ENCODE measurements at places on chromosomes 2 and 18. TPM values are rescaled to one million over a fixed set of nuclear protein-coding genes. Genes with fewer than 3 reads are reported as not detected.

Gene KIF1A
- 33.1 TPM for total RNA-seq

DNA sequence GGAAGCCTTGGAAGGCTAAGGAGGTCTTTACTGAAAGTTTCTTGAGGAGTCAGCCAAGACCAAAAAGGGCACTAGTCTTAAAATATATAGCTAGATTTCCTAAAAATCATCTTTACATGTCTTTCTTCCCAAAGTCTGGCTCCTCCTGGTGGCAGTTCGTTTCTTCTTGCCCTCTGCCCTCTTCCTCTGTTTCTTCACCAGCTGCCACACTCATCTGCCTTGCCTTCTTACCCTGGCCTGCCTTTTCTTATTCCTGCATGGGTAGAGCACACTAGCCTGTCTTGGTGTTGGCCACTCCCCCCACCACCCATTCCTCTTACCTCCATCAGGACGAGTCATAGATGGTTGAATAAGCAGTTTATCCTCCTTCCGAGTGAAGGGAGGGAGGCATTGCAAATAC, 129.8 kb downstream of the RAPGEF4 start:
- no peak for DNase-seq

- no peak for DNase-seq
Observed at GRCh38 chr2:1839066-1839756, 94.9 kb upstream of the PXDN start.

GRCh38 chr2:228840113-228840742, 430.9 kb downstream of the PID1 start:
- DNase-seq, result no peak

DNA sequence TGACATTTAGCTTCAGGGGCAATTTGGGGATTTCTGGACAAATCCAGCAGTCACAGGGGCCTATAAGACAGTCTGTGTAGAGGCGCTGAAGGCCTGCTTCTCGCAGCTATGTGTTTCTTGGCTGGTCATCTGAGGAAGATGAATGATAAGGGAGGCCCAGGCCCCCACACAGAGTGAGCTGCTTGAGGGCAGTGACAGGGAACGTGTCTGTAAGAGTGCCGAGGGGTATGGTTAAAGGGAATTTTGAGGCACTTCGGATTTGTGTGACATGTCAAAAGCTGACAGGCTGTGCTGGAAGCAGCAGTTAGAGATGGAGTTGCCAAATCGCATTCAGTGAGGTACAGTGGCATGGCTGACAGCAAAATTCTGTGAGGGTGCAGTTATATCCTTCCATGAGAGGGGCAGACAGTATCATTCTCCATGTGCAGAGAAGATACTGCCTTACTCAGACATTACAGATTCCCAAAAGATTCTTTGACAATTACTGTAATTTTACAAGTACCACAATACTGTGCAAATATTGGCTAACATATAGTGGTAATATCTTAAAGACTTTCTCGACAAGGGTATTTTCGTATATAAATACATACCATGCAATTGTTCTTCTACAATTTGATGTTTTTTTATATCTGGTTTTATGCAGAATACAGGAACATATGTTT, 74.0 kb downstream of the CERS6 start:
- no peak for DNase-seq

DNA sequence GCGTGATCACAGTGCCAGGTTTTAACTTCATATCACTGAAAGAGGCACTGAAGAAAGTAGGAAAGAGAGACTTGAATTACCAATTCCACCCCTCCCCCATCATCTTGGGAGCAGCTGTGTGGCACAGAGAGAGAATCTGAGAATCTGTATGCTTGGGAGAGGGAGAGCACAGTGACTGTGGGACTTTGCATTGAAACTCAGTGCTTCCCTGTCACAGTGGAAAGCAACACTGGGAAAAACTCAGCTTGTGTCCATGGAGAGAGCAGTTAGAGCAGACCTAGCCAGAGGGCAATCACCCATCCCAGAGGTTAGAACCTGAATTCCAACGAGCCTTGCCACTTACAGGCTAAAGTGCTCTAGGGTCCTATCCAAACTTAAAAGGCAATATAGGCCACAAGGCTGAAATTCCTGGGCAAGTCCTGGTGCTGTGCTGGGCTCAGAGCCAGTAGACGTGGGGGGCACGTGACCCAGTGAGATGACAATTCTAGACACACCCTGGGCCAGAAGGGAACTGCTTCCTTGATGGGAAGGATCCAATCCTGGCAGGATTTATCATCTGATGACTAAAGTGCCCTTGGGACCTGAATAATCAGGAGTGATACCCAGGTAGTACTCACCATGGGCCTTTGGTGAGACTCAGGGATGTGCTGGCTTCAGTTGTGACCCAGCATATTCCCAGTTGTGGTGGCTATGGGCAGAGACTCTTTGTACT, 15.5 kb upstream of the ABCB11 start:
- no peak for DNase-seq

Gene ARHGEF33
- total RNA-seq, result 0.26 TPM

DNA sequence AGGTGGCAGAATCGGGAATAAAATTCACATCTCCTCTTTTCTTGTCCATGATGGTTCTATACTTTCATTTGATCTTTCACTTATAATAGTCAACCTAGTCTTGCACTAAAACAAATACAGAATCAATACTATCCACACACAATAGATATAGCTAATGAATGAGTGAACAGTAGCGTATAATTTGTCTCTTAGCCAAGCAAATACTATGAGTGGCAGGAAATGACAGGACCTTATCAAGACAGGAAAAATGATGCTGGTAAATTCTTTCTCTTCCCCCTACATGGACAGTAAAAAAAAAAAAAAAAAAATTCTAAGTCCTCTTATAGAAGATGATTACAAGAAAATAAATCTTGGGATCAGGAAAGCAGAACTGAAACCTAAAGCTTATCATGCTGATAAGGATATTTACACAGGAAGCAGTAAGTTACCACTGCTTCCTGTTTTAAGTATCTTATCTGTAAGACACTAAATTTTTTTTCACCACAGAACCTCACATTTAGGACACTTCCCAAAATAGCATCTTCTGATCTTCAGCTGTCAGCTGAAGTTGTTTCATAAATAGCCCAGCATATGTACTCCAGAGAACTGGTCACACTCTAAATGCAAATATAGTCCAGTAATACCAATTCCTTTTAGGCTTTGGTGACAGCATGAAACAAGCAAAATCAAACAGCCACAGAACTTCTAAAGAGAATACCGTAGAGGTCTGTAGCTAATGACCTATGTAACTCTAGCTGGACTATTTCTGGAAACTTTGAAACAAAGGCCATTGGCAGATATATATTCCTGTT, 27.0 kb downstream of the IRS1 start:
- no peak for DNase-seq

- DNase-seq, result no peak
Observed at GRCh38 chr18:28114472-28114871, 62.5 kb downstream of the CDH2 start.

Gene EN1
- total RNA-seq, result 0.37 TPM

DNA sequence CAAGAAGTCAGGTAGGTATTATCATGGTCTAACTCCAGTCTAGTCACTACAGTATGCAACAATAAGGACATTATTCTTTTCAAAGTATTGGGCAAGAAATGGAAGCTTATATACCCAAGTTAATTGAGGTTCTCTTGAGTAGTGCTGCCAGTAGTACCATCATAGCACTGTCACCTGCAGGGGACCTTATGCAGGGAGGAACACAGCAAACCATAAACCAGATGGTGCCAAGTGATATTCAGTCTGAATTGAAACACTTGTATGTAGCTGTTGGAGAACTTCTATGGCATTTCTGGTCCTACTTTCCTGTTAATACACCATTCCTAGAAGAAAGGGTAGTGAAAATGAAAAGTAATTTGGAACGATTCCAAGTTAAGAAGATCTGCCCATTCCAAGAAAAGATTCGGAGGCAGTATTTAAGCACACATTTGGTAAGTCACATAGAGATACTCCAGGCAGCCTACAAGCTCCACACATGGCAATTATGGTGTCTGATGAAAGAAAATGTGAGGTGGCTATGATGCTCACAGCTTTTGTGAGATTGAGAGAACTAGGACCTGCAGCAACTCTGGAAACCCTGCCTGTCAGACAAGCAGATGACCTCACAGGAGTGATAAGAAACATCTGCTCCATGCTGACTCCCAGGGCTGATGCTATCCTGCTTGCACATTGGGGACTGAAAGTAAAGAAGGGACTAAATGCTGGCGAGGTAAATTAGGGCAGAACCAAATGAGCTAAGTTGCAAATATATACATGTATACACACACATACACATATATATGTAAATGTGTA, 174.7 kb downstream of the MC4R start:
- no peak for DNase-seq

GRCh38 chr18:40832362-40832761, 1122.7 kb upstream of the PIK3C3 start:
- DNase-seq, result no peak

- no peak for DNase-seq
Observed at GRCh38 chr2:197261808-197262226, 48.8 kb downstream of the ANKRD44 start.

- DNase-seq, result no peak
Observed at GRCh38 chr18:3911413-3911812, 461.4 kb downstream of the TGIF1 start.
